ENCODE measurements at places on chromosomes 4 and X. TPM values are rescaled to one million over a fixed set of nuclear protein-coding genes. Genes with fewer than 3 reads are reported as not detected.

- no peak for DNase-seq
Observed at GRCh38 chr4:156950090-156950489, 21.5 kb downstream of the PDGFC start.

GRCh38 chrX:18647621-18648020, 24.3 kb downstream of the RS1 start:
- DNase-seq = no peak

DNA sequence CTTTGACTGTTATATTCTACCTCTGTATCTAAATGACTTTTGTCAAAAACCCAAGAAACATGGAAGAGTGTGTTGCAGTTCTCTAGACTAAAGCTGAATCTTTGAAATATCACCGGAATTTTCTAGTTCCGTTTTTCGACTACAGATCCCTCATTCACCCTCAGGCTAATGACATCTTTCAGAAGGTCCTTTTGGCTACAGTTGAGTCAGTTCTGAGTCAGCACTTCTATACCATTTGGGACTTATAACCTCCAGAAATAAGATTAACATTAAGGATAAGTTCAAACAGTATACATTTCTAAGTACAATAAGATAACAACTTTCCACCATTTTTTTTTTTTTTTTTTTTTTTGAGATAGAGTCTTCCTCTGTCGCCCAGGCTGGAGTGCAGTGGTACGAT, 331.0 kb upstream of the CPXCR1 start:
- no peak for DNase-seq

The PARM1 gene
- 0.33 TPM for total RNA-seq
